HCT116 (cell line): ENCODE measurements at places on chromosomes 7 and 10. TPM values are rescaled to one million over a fixed set of nuclear protein-coding genes. Genes with fewer than 3 reads are reported as not detected.

EVX1 gene
- total RNA-seq: 0.25 TPM

RTKN2 gene
- total RNA-seq: 7.9 TPM

NXPH1 gene
- 0.17 TPM for total RNA-seq

DNA sequence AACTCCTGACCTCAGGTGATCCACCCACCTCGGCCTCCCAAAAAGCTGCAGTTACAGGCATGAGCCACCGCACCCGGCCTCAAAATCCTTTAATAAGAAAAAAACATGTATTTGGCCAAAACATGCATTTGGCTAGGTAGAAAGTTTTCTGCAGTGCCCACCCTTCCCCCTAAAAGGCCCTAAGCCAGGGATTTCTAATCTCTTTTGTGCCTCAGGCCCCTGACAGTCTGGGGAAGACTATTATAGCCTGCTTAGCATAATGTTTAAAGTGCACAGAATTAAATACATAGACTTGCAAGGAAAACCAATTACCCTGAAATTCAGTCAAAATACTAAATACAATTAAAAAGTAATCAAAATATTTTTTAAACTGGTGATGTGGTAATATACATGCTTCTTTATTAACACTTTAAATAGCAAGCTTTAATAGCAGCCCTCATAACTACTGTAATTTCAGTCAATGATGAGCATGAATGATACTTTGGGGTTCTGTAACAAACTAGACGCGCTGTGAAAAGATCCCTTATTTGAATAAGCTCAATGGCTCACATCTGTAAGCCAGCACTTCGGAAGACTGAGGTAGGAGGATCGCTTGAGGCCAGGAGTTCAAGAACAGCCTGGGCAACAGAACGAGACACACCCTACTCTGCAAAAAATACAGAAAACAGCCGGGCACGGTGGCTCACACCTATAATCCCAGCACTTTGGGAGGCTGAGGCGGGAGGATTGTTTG is 29.9 kb downstream of the SPDYE6 start:
- no peak for DNase-seq

TDRD1 gene
- not detected for total RNA-seq

- DNase-seq: no peak
Observed at GRCh38 chr7:19113855-19114550, 3.4 kb downstream of the TWIST1 start.

KCNIP2 gene
- total RNA-seq: 8.5 TPM

GRCh38 chr10:61904733-61905725 is 3.5 kb downstream of the ARID5B start:
- no peak for DNase-seq

DNA sequence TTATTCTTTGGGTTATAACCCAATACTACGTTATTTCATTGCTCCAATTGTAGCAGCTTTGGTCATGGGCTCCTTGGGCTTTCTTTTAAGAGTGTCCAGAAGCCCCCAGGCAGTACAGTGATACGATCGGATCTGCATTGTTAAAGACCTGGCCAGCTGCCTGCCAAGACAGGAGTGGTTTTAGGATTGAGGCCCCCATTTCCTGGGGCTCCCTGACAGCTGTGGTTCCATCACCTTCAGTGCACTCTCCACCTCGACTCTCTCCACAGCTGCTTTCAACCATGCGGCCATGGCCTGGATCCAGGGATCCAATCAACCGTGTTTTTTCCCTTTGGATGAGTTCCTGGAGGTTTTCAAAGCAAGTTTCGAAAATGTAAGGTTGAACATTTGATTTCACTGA is 123.4 kb upstream of the BTBD16 start:
- DNase-seq: no peak

DNA sequence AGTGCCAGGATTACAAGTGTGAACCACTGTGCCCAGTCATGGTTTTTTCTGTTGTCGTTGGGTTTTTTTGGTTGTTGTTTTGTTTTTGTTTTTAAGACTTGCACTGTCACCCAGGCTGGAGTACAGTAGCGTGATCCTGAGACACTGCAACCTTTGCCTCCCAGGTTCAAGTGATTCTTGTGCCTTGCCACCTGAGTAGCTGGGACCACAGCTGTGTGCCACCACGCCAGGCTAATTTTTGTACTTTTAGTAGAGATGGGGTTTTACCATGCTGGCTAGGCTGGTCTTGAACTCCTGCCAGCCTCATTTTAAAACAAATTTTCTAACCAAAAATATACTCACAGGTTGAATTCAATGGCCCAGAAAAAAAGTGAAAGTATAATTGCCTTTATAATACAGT is 174.1 kb downstream of the AHR start:
- no peak for DNase-seq

CALHM1 gene
- not detected for total RNA-seq

- no peak for DNase-seq
Observed at GRCh38 chr7:27147199-27148030, at the start of gene HOXA6. Gene HOXA6, minus strand, starts transcription at chr7:27147774. Its CDS starts 25 bp downstream, at chr7:27147749.

DNA sequence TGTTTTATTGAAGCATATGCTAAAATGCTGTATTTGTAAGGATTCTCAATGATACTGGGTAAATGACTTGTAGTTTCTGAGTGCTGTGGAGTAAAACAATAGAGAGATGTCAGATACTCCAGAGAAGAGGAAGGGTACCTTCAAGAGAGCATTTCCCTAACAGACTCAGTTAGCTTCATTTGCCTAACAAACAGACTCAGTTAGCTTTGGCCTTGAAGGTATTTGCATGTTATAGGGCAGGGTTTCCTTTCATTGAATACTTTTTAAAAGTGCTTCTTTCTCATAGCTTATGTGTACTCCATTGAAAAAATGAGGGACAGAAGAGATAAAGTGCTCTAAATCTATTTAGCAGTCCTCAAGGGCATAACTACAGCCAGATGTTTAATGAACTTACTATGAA is 101.8 kb downstream of the CHN2 start:
- no peak for DNase-seq

DNA sequence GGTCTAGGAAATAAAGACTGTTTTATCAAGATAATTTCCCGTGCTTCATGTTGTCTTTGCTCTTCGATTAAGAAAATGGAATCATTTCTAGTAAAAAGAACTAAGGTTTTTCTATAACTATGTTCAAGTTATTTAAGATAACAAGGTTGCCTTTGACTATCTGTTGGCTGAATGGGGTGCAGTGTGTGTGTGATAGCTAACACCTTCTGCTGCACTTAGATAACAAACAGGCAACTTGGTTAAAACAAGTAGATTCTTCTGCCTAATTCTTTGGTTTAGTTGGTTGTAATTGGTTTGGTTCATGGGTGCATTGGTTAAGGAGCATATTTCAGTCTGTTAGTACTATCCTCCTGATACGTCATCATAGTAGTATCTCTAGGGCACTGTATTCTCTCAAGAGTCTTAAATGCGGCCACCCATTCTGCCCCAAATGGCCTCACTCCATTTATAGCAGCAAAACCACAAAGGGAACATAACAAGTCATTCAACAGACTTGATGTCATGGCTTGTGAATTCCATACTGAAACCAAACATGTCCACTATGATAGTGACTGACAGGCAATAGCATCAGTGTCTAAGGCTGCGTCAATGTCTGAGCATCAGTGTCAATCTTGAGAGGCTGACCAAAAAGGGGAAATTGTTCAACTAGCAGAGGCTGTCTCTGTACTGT is 55.7 kb downstream of the CCDC3 start:
- no peak for DNase-seq

DNA sequence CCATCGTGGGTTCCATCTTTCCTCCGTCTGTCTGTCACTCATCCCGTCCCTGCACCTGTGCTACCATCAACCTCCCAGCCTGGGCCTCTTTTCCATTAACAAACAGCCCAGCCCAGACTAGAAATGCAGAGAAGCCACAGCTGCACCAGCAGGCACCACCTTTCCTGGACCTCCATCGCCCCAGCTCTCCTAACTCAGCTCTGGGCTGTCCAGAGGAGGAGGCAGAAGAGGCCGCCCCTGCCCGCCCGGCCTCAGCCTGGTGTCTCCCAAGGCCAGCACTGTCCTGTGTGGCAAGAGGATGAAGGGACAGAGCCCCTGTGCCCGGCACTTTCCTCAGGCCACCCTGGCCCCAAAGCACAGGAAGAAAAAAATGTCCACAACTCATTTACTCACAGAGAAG is 225.6 kb downstream of the PTPRN2 start:
- DNase-seq: no peak

GRCh38 chr10:13859979-13860654 is 273.4 kb downstream of the PRPF18 start:
- no peak for DNase-seq
